Left hindlimb (tissue), 1 donor: ENCODE measurements at places on chromosomes 12 and 14.

- DNase-seq = no peak
Observed at GRCh38 chr12:122059203-122059960, 19.2 kb upstream of the MLXIP start.

DNA sequence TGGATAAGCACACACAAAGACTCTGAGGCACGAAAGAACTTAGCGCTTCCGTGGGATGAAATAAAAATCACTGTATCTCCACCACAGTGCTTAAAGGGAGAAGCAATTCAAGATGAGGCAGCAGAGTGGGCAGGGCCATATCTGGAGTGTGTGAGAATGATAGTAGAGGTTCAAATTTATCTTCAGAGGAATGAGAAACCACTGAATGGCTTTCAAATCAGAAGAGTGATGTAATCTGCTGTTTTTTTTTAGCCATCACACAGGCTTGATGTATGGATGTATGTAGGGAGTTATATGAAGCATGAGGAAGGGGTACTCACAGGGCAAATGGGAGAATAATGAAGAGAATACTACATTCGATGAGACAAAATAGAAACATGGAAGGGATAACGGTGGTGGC is 24.1 kb downstream of the MDGA2 start:
- no peak for DNase-seq

- peak; percentile 99 for DNase-seq
Observed at GRCh38 chr12:49707128-49707811, at the start of gene FMNL3. FMNL3 (minus strand) TSS chr12:49707405; CDS start chr12:49707180, 225 bp downstream.

GRCh38 chr12:103969391-103969790 is 3.7 kb downstream of the TDG start:
- no peak for DNase-seq

GRCh38 chr12:96237035-96237434 is 42.9 kb downstream of the ELK3 start:
- DNase-seq = peak; percentile 25

DNA sequence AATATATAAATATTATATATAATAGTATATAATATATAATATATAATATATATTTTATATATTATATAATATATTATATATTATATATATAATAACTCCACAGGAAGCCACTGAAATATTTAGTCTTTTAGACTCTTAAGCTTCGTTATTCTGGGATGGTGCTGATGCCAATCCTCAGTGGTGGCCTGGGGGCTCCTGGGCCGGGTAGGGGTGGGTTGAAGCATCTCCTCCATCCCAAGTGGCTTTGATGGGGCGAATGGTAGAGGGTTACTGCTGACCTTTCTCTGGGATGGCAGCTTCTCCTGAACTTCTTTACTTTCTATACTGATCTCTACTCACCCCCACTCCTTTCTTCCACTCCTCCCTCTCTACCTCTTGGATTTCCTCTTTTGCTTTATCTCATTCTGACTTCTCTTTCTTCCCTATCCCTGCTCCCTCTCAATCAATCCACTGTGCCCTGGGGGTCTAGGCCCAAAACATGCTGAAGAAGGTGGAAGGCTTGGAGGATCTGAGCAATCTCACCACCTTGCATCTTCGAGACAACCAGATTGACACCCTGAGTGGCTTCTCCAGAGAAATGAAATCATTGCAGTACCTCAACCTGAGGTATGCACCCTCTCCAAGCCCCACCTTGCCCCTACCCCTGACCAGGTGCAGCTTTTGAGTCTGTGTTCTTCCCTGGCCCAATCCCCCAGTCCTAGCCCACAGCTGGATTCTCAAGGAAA is 4.8 kb upstream of the ENO2 start:
- no peak for DNase-seq
